Small intestine (tissue), 16 donors: ENCODE measurements at places on chromosomes 6 and 20.
A peak's percentile ranks its signal among the peaks of the same experiment; 100 is the strongest.

- no peak for DNase-seq
Measured at GRCh38 chr6:145561095-145562072, 173.9 kb downstream of the EPM2A start.

- DNase-seq: no peak
Measured at GRCh38 chr6:6239598-6240581, 80.6 kb downstream of the F13A1 start.

DNA sequence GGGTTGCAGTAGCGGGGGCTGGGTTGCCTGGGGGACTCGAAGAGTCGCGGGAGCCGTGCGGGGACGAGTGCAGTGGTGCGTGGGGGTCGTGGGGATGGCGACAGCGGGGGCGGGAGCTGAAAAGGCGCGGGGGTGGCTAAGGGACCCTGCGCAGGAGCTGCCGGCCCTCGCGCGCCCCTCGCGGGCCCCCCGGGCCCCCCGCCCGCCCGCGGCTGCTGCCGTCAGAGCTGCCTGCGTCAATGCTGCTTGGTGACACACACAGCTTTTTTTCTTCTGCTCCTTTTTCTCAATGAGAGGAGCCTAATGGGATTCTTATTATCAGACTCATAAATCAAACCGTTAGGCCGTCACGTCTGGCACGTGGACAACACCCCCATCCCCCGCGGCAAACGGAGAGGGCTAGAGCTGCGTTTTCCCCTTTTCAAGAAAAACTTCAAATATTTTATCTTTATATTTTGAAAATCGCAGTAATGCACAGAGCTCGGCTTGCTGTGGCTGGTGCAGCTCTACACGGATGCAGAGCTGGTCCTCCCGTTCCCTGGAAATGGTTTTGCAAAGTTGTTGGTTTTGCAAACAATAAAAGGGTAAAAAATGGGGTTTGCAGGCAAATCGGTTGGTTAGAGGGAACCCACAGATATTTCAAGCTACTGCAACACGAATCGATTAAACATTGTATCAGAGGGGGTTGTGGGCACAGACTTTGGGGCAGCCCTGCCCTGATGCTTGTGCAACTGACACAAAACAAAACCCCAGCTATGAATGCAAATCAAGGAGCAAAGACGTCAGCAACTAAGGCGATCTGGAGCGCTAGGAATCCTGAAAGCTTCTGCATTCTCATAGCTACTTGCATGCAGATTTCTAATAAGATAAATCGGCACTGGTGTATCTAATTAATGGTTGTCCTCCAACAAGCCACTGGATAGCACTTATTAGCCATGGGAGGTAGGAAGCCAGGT is 161.4 kb downstream of the TBXT start:
- no peak for DNase-seq

DNA sequence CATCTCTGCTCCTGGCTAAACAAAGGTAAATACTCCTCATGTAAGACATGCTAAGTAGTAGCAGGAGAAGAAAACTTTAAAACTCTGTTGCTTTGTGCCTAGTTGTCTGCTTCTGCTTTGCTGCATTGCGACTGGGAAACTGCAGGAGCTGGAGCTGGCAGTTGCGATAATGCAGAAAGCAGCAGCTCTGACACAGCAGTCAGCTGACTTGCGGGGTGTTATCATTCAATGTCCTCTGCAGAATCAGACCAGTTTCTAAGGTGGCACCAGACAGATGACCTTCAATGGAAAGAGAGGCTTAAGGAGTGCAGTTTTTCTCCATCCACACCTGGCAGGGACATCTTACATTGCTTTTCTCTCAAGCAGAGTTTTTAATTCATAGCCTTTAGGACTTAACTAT is 69.9 kb upstream of the SOX4 start:
- no peak for DNase-seq

GRCh38 chr20:47419953-47420514 is 63.5 kb upstream of the ZMYND8 start:
- no peak for DNase-seq

GRCh38 chr6:163427498-163428254 is 13.2 kb downstream of the QKI start:
- no peak for DNase-seq

DNA sequence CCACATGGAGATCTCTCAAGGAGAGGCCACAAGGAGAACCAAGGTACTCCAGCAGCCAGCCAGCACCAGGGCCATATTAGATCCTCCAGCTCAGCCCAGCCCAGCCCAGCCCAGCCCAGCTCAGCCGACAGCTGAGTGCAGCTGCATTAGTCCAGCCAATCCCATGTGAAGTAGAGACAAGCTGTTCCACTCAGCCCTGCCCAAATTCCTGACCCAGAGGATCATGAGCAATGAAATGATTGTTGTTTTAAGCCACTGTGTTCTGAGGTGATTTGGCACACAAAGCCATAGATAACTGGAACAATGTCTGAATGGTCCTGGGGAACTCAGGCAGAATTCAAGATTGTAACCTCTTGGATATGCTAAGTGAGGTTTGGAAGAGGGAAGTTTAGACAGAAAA is 59.5 kb upstream of the BMP2 start:
- DNase-seq: peak; percentile 93

DNA sequence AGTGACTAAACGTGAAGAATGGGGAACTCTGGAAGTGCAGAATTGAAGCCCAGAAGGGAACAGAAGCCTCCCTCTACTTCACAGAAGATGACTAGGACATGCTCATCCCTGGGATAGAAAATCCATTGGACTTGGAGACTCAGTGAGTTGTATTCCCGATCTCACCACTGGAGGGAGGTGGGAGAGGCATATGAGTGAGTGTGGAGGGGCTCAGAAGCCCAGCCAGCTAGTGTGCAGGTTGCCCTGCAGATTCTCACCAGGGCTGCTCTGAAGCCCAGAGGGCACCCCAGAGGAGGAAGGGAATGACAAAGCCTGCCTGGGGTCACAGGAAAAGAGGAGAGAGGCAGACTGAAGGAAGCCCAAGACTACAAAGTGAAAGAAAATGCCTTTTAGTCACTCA is 42.1 kb upstream of the HLA-E start:
- DNase-seq: no peak

- no peak for DNase-seq
Measured at GRCh38 chr6:170176898-170177771, 113.7 kb downstream of the DLL1 start.

DNA sequence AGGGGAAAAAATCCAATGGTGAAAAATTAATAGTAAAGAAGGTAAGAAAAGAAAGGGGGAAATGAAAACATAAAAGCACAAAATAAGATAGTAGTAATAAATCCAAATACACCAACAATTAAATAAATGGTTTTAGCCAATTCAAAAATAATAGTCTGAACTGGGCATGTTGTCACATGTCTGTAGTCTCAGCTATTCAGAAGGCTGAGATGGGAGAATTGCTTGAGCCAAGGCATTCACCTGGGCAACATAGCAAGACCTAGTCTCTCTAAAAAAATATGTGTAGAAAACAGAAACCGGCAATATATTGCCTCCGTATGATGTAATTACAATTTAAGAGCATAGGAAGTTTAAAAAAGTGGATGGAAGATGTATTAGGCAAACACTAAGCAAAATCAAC is 311.3 kb upstream of the FERMT1 start:
- DNase-seq: no peak

GRCh38 chr6:105890521-105891244 is 195.5 kb upstream of the PRDM1 start:
- no peak for DNase-seq

- peak; percentile 82 for DNase-seq
Measured at GRCh38 chr6:157822245-157823000, 623 bp upstream of the SNX9 start.

DNA sequence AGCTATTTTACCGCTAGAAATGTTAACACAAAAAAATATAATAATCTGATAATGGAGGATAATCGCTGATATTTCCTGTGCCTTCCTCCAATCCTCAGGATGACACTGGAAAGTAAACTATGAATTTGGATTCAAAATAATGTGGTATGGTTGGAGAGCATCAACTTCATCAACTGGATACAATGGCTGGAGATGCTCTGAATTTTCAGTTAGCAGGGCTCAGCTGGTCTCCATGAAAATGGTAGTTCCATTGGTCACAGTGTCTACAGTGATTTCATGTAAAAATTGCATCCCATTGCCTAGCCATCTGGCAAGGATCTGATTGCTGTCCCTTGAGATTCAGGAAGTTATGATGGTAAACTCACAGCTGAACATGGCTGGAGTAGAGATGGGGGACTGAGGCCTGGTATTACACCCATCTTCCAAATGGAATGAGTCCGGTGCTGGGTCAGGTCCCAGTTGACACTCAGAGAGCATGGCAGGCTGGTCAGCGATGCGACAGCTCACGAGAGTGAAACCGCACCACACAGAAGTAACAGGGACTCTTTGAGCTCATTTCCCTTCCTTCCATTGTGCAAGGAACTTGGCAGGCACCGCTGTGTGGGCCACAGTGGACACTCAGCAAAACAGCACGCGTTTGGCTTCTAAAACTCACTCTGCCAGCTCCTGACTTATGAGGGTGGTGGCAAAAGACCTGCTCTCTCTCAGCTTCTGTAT is 142.4 kb upstream of the TNFAIP3 start:
- DNase-seq: no peak

GRCh38 chr6:137084090-137084489 is 39.3 kb upstream of the IL20RA start:
- DNase-seq: no peak

DNA sequence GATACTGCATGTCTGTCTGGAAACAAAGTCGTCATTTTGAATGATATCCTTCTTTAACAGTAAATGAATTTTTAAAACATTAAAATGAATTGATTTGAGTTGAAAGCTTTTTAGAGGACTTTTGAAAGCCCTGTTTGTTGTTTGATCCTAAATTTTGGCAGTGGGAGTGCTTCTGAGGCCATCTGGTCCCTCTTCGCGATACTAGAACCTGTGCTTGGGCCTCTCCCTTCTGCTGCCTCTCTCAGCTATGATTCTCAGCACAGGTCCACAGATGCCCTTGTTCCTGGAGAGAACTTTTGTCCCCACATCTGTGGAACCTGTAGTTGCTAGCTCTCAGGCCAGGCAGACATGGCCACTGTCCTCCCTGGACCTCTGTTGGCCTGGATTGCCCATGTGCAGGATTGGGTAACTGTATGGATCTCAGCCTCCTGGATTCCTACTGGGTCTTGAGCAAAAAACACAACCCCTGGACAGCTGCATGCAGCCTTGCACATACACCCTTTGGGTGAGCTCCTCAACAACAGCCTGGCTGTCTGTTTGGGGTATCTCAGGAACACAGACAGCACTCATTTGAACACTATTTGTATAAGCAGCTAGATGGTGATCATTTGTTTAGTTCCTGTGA is 21.9 kb downstream of the UST start:
- no peak for DNase-seq

GRCh38 chr6:41935685-41936072 is 5.9 kb downstream of the CCND3 start:
- DNase-seq: no peak
